ENCODE measurements at places on chromosomes 6 and 20.

DNA sequence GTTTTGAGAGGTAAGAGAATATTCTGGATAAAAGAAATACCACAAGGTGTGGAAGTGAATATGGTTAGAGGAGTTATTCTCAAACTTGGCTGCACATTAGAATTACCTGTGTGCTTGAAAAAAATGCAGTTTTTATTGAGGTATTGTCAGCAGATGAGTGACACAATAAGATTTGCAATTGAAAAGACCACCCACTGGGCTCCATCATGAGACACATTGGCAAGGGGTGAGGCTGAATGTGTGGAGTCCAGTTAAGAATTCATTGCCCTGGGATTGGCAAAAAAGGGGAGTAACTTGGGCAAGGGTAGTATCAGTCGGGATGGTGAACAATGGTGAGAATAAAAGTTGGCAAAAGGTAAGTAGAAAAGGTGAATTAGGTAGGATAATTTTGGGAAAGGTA is 63.5 kb downstream of the MEI4 start:
- DNase-seq = no peak

DNA sequence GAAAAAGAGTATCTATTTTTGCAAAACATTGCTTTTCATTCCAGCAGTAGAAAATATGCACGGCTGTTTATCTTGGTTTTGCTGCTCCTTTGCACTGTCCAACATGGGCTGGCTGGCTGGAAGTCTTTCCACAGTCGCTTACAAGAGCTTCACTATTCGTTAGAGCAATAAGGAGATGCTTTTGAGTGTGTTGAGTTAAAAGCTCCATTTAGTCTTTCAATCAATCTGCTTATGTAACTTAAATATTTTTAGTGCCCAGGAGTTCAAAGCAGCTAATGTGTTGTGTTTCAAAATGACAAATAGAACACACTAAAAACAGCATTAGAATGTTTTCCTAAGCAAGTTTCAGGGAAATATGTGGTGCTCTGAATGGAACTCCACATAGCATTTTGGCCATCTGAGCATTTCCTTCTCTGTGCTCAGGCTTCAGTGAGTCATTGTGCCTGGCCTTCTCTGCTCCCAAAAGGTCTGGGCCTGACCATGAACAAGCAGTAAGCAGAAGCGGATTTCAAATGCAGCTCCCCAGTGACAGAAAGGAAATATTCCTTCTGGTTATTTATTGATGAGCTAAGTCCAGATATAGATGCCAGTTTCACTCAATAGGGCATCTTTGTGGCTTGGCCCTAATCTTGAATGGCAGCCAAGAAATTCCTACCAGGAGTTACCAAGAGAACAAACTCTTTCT is 580.3 kb downstream of the TENT5A start:
- no peak for DNase-seq

DNA sequence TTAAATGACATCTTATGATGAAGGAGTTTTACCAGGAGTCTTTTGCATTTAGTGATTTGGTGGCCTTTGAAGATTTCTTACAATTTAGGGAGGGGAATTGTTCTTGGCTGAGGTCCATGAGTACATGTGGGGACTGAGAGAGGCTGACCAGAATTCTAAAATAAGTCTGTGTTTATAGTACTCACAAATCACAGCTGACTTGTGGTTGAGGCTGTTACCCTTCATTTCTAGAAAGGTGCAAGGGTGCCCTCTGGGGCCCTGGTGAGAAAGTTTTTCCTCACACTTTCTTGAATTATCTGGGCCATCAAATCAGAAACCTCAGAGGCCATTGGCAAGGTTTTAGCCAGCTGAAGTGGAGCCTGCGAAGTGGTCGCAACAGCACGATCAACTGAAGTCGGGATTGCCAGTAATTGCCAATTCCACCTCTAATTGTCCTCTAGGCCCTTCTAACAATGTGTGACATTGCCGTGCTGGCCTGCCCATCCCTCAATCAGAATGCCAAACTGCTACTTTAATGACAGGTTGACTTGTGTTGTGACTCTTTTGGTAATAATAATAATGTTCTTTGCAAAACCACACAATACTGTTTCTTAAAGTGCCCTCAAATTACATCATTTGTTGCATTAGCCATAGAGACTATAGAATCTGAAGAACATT is 221.6 kb downstream of the OGFRL1 start:
- DNase-seq = no peak

DNA sequence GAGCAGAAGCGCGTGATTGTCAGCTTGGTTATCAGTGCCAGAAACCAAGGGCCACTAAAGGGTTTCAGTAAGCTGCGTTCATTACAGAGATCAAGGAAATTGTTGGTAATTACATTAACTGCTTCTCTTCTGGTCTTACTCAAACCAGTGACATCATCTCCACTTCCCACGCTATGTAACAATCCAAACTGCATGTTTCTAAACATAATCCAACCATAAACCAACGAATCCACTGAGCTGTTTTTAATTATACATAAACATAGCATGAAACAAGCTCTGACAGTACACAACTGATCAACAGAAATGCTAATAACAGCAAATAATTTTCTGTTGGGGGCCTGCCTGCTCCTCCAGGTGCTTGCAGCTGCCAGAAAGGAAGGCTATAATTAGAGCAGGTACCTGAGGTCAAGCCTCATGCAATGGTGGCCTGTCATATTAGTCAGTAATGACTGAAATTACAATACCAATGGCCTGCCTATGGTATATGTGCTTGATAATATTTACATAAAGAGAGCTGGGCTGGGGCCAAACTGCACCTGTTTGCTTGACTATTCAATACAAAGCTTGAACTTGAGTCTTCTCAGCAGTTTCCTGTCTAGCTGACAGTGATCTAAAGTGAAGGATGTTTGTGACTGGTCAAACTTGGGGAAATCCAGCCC is 40.1 kb downstream of the ILRUN start:
- DNase-seq = no peak

- no peak for DNase-seq
These were observed 149.5 kb upstream of the BMP5 start for GRCh38 chr6:56024931-56025330.

- DNase-seq = no peak
These were observed 354.3 kb downstream of the COL12A1 start for GRCh38 chr6:74851596-74851995.

- DNase-seq = no peak
These were observed 15.8 kb upstream of the WFDC9 start for GRCh38 chr20:45646875-45647274.
